ENCODE measurements at places on chromosomes 7 and 10.
A peak's percentile ranks its signal among the peaks of the same experiment; 100 is the strongest.

DNA sequence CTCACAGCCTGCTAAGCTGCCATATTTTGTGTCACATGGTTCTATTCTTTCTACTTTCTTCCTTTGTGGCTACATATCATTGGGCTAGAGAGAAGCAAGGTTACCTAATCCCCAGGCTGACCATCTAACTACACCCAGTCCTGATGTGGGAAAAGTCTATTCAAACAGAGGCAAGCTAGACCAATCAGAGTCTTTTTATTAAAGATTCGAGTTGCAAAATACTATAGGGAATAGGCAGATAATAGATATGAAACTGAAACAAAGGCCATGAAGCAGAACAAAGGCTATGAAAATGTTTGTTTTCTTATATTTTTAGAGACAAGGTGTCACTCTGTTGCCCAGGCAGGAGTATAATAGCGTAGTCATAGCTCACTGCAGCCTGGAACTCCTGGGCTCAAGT is 36.7 kb downstream of the MTERF1 start:
- DNase-seq: no peak
- H3K4me3 ChIP-seq: no peak overlapping the region
- H3K4me1 ChIP-seq: no peaks in the 10 kb centered on the region
- H3K27me3 ChIP-seq: no peaks in the 10 kb centered on the region
- H3K36me3 ChIP-seq: no peaks in the 10 kb centered on the region

DNA sequence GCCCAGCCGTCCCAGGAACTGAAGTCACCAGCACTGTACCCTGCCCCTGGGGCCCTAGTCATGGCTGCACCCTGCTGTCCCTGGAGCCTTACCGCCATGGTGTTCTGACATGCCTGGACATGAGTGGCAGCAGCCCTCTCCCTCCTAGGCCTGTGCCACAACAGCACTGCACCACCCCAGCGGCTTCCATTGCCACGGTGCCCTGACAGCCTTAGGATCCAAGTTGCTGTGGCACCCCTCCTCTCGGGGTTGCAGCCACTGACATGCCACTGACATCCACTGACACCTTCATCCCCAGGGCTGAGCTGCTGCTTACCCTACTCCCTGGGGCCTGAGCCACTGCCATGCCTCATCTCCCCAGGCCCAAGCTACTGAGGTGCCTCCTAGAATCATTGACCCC is 39.6 kb upstream of the SHH start:
- DNase-seq: no peak
- no peaks in the 10 kb centered on the region for H3K27me3 ChIP-seq
- no peak overlapping the region for H3K27ac ChIP-seq
- no peak overlapping the region for H3K4me3 ChIP-seq
- H3K4me1 ChIP-seq: no peaks in the 10 kb centered on the region

GRCh38 chr10:47109906-47110305 is 190.1 kb upstream of the GDF10 start:
- no peak for DNase-seq
- H3K4me1 ChIP-seq: no peaks in the 10 kb centered on the region
- no peak overlapping the region for H3K27ac ChIP-seq
- H3K27me3 ChIP-seq: no peaks in the 10 kb centered on the region

- DNase-seq: no peak
- H3K4me1 ChIP-seq: no peaks in the 10 kb centered on the region
- no peaks in the 10 kb centered on the region for H3K36me3 ChIP-seq
- H3K4me3 ChIP-seq: no peak overlapping the region
Measured at GRCh38 chr10:97585439-97585811, 1.2 kb downstream of the HOGA1 start.

- no peaks in the 10 kb centered on the region for H3K4me1 ChIP-seq
- no peak for DNase-seq
- H3K27ac ChIP-seq: no peak overlapping the region
Measured at GRCh38 chr10:97719602-97720001, 6.1 kb downstream of the MARVELD1 start.

DNA sequence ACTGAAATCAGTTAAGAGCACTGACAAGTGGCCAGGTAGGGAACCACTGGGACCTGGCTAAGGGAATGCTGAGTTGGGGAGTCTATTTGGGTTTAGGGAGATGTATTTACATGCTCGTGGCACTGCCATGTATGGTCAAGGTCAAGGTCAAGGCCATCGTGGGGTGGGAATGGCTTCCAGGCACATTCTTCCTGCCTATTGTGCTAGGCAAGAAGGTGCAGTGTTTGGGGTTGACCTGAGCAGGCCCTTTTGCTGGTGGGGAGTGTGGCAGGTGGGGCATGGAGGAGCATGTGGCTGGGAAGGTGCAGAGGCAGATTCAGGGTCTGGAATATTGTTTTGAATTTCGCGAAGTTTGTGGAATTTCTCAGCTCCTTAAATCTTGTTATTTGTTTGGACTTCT is 17.8 kb downstream of the FAM241B start:
- no peak overlapping the region for H3K4me3 ChIP-seq
- H3K27me3 ChIP-seq: no peaks in the 10 kb centered on the region
- H3K4me1 ChIP-seq: peaks cover 4% of the 10 kb centered on the region

DNA sequence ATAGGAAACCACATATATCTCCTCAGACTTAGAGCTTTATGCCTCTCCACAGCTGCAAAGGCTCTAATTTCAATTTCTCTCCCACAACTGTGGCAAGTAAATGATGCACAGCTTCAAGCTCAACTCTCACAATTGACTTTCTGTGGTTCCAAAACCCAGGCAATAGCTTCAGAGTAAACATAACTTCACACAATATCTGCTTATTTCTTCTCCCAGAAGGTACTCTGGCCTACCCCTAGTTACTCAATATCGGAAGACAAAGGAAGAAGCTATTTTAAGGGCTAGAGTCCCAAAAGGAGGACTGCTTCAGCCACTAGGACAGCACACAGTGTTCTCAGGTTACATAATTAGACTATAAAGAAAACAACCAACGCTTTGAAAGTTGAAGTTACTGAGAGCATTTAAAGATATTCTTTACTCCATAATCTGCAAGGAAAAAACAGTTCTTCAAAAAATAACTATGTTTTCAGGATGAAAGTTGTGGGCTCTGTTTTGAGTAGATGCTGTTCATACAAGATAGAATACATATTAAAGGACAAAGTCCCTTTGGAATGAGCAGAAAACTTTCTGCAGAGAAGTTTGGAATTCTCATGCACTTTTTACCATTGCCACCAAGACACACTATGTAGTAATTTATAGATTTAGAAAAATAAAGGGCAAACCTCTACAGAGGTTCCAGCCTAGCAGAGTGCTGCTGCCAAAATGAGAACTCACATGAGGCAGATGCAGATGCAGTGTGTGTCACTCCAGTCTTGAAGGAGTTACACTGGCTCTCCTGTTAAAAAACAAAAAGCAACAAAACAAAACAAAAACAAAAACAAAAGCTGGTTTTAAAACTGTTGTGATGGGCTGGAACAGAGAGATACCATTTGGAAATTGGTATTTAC is 81.8 kb downstream of the NT5C2 start:
- no peak overlapping the region for H3K27ac ChIP-seq
- no peaks in the 10 kb centered on the region for H3K36me3 ChIP-seq
- H3K4me1 ChIP-seq: no peaks in the 10 kb centered on the region
- no peak overlapping the region for H3K4me3 ChIP-seq

DNA sequence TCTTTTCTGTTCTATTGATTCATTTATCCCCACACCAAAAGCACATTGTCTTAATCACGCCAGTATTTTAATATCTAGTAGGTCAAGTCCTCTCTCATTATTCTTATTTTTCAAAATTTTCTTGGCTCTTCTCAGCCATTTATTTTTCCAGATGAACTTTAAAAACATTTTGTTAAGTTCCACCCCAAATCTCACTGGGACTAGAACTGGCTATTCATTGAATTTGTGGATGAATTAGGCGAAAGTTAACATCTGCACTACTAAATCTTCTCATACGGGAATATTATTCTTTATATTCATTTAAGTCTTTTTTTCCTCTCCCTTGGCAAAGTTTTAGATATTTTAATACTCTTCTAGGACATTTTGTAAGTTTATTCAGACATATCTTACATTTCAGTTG is 295.2 kb upstream of the MGMT start:
- H3K27ac ChIP-seq: no peak overlapping the region
- H3K27me3 ChIP-seq: no peaks in the 10 kb centered on the region
- DNase-seq: no peak
- H3K4me1 ChIP-seq: no peaks in the 10 kb centered on the region
- H3K36me3 ChIP-seq: no peaks in the 10 kb centered on the region
- no peak overlapping the region for H3K4me3 ChIP-seq

GRCh38 chr7:27172823-27173510 is 1.2 kb downstream of the HOXA10 start:
- DNase-seq: peak; percentile 61
- H3K36me3 ChIP-seq: peaks cover 18% of the 10 kb centered on the region
- H3K4me1 ChIP-seq: peaks cover 11% of the 10 kb centered on the region
- peaks cover 95% of the 10 kb centered on the region for H3K27me3 ChIP-seq
- no peak overlapping the region for H3K27ac ChIP-seq
- H3K4me3 ChIP-seq: peak overlapping the region; percentile 36

DNA sequence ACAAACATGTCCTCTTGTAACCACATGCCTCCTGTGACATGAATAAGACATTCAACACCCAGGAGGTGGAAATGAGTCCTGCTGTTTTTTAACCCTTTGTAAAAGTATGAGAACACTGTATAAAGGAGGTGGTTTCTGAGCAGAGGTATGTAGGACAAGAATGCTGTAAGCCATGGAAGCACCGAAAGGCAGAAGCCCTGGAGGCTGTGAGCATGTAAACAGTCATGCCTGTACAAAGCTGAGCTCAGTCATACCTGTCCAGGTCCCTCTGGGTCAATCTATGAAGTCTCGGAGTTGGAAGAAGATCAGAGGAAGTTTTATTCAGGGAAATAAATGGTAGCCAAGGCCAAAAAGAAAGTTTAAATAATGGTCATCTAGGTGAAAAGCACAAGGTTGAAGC is 34.7 kb upstream of the XPNPEP1 start:
- DNase-seq: no peak
- H3K4me1 ChIP-seq: peaks cover 10% of the 10 kb centered on the region
- no peak overlapping the region for H3K4me3 ChIP-seq

GRCh38 chr7:29299086-29299485 is 104.5 kb downstream of the CHN2 start:
- no peak overlapping the region for H3K4me3 ChIP-seq
- no peak for DNase-seq
- no peaks in the 10 kb centered on the region for H3K27me3 ChIP-seq
- H3K36me3 ChIP-seq: no peaks in the 10 kb centered on the region
- H3K4me1 ChIP-seq: peaks cover 21% of the 10 kb centered on the region

Data from H1 (cell line).